ENCODE measurements at places on chromosomes 2 and 18.

- DNase-seq, result no peak
Measured at GRCh38 chr2:151728804-151729414, 5.4 kb downstream of the NEB start.

- no peak for DNase-seq
Measured at GRCh38 chr2:99928470-99929053, 213.8 kb downstream of the AFF3 start.

- DNase-seq, result no peak
Measured at GRCh38 chr2:10433947-10434885, 13.9 kb downstream of the ODC1 start.

DNA sequence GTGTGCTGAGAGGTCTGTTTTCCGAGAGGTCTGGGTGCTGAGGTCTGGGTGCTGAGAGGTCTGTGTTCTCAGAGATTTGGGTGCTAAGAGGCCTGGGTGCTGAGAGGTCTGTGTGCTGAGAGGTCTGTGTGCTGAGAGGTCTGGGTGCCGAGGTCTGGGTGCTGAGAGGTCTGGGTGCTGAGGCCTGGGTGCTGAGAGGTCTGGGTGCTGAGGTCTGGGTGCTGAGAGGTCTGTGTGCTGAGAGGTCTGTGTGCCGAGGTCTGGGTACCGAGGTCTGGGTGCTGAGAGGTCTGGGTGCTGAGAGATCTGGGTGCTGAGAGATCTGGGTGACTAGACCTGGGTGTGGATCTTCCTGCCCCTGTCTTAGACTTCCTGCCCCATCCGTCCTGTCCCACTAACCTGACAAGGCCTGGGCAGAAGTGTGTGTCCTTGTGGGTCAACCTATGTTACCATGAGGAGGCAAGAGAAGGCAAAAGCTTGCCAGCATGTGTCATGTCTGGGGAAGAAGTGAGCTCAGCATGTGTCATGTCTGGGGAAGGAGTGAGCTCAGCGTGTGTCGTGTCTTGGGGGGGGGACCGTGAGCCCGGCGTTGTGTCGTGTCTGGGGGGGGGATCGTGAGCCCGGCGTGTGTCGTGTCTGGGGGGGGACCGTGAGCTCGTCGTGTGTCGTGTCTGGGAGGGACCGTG lies 69.3 kb downstream of the KCNG2 start:
- no peak for DNase-seq

GRCh38 chr2:44107974-44108373 lies 60.7 kb upstream of the PPM1B start:
- no peak for DNase-seq

- DNase-seq, result no peak
Measured at GRCh38 chr2:62705859-62706720, 577 bp downstream of the EHBP1 start.
